SK-N-MC (cell line): ENCODE measurements at places on chromosomes 13 and 19.

DNA sequence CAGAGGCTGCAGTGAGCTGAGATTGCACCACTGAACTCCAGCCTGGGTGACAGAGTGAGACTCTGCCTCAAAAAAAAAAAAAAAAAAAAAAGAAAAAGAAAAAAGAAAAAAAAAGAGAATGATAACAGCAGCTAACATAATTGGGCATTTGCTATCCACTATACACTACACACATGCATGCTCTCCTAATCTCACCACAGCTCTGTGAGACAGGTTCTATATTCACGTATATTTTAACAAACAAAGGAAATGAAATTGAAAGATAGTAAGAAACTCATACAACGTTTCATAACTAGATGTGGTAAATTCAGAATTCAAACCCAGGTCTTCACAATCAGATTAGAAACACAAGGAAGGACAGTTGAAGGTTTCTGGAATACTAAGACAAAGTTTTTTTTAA, 265.7 kb downstream of the DIAPH3 start:
- DNase-seq = no peak

DNA sequence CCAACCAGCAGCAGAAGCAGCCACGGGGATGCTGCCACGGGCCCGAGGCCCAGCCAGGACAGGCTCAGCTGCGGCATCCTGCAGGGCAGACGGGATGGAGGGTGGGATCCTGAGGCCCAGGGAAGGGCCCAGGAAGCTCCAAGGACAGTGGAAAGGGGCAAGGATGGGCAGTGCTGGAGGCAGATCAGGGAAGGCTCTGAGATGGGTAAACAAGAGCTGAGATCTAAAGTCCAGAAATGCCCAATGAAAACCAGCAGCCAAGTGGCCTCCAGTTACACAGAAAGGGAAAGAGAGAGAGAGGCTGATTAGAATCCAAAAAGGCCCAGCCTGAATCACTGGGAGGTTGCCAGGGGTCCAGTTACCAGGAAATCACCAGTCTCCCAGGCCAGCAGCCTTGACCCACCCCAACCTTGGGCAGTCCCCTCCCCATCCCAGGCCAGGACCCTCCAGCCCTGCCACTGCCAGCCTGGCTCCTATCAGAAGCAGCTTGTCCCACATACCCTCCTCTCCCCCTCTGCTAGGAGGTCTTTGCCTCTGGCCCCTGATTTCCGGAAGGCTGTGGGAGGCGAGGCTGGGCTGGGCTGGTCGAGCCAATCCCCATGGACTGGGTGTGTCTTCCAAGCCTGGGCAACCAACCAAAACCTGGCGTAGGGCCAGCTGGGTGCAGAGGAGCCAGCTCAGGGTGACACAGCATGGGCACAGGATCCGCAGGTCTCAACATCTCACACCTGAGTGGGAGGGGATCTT, at the start of gene CYP4F11:
Gene CYP4F11, minus strand, starts transcription at position 198 of the 747 bp plus-strand sequence. Its CDS starts 121 bp downstream, at position 77.
- DNase-seq = no peak

DNA sequence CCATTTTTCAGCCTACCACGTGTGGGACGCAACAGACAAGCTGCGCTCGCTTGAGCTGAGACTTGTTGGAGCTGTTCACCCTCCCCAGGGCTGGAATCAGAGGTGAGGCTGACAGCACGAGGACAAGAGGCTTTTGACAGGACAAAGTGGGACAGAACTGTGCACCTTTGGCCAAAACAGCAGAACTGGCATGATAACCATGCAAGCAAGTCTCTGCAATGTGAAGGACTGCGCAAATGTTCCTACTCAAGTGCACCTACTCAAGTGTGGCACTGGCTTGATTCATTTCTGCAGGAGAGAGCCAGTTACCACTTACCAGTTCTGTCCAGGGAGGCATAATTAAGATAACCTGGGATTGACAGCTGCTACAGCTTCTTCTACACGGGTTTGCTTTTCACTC, 62.2 kb upstream of the TM9SF2 start:
- no peak for DNase-seq

DNA sequence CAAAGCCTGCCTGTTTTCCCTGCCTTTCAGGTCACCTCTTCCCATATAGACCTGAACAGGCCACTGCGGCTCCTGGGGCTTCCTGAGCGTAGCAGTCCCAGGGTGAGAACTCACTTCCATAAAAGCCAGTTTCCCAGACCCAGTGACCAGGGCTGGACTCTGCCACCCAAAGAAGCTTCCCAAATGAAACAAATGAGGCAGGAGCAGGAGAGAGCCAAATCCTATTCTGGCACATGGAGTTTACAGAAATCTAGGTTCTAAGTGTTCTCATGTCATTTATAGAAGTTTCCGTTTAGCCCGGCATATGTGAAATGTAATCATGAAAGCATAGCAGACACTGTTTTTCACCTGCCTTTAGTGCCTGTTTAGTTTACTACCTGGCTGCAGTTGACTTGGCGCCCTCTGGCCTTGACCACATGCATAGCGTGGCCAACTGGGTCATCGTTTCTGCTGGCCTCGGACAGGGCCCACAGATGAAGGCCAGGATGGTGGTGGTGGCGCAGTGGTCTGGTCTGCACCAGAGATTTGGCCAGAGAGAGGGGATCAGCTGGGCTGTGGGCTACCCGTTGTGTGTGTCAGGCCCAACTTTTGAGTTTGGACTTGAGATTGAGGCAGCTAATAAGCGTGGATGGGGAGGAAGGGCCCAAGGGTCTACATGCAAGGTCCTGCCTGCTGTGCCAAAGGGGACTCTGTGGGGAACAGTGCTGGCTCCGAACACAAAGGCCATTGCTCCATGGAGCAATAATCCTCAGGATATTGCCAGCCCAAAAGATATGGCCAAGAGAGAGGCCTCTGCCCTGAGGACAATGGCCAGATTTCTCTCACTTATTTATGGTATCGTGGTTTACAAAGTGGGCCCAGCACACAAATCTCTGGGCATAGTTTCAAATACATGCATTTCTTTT, 43.3 kb downstream of the NFIX start:
- no peak for DNase-seq

DNA sequence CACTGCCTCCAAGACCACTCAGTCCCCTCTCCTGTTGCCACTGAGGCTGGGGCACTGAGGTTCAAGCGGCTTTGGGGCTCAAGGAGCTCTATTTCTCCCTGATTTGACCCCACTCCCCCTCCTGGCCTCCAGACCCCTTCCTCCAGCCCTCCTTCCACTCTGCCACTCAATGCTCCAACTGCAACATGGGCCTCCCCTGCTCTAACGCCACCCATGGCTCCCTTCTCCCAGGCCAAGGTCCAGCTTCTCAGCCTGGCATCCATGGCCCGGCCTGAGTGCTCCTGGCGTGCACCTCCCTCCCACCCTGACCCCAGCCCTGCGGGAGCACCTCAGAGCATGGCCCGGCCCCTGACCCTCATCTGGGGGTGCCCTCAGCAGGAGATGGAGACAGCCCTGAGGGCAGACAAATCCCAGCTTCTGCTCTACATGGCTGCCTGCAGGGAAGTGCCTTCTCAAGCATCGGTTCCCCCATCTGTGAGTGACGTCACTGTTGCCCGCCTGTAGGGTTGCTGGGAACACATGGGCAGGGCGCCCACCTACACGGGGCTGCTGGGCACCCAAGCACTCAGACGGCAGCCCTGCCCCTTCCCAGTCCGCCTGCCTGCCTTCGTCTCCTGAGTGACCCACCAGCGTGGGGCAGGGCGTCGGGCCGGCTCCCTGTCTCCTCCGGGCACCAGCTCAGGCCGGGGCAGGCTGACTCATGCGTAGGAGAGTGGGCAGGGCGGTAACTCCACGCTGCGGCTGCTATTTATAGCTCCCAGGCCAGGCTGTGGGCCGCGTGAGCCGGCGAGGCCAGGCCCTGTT, 1.6 kb upstream of the DIRAS1 start:
- no peak for DNase-seq

- no peak for DNase-seq
Measured at GRCh38 chr19:9849791-9850190, 14.7 kb downstream of the PIN1 start.

- DNase-seq = no peak
Measured at GRCh38 chr13:18946738-18947137, 234.9 kb downstream of the TUBA3C start.

- DNase-seq = no peak
Measured at GRCh38 chr19:3071768-3072167, 9.5 kb upstream of the TLE5 start.

GRCh38 chr13:113083022-113083373, 22.6 kb upstream of the F7 start:
- DNase-seq = no peak

DNA sequence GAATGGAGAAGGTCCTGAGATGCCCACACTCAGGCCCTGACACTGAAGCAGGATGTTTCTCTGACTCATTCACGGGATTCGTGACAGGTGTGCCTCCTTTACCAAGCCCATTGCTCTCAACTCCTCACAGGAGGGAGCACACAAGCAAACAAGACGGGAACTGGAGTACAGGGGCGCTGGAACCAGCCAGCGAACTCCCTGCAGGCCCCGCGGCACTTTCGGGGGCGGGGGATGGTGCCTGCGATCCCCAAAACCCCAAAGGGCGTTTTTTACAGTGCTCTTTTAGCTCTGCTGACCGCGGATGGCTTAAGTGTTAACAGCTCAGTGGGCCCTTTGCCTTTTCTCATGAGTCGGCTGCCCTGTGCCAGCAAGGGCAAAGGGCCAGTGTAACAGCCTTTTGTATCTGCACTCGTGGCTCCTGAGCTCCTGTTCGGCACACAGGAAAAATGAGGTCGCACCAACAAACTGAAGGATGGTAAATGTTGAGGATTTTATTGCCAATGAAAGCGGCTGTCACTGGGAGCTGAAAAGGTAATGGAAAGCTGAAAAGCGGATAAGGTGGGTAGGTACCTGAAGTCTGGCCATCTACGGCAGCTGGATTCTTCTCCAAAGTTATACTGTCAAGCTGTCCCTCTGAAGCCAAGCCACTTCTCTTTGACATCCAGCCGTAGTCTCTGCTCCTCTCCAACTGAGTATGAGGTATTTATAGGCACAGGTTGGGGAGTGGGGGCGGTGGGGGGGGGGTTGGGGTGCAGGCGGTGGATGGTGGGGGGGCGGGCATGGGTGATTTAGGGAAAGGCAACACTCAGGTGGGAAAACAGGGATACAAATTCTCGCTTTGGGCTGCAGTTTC, 65.0 kb upstream of the TRPC4 start:
- DNase-seq = no peak

GRCh38 chr19:13169769-13170168, 19.6 kb downstream of the IER2 start:
- no peak for DNase-seq

- DNase-seq = no peak
Measured at GRCh38 chr13:71018544-71018943, 848.5 kb downstream of the DACH1 start.

DNA sequence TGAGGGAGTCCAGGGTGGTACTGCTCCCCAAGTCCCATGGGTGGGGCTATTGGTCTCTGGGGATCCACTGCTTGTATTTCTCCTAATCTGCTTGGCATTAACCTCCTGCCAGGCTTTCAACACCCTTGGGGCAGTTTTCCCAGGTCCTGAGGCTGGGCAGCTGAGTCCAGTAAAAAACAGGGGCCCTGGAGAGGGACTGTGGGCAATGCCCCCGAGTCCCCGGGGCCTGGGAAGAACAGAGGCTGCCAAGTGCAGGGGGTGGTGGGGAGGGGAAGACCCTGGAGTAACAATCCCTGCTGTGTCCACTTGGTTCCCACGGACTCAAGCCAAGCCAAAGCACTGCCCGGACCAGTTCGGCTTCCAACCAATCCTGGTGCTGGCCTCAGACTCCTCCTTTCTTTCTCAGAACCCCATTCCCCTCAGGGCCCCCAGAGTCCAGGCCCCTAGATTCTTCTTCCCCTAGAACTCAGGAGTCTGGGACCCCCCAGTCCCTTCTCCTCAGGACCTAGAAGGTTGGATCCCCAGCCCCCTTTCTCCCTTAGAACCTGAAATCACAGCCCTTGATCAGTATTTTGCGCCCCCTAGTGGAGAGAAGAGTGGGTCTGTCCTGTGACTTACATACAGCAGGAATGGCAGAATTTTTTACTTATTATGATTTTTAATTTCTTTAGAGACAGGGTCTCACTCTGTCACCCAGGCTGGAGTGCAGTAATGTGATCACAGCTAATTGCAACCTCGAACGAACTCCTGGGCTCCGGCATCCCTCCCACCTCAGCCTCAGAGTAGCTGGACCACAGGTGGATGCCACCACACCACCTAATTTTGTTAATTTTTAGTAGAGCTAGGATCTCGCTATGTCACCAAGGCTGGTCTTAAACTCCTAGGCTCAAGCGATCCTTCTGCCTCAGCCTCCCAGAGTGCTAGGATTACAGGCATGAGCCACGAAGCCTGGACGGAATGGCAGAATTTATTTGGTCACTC, 3.7 kb upstream of the CLPTM1 start:
- DNase-seq = peak; percentile 68

- no peak for DNase-seq
Measured at GRCh38 chr19:7410946-7411345, 62.2 kb downstream of the ARHGEF18 start.

DNA sequence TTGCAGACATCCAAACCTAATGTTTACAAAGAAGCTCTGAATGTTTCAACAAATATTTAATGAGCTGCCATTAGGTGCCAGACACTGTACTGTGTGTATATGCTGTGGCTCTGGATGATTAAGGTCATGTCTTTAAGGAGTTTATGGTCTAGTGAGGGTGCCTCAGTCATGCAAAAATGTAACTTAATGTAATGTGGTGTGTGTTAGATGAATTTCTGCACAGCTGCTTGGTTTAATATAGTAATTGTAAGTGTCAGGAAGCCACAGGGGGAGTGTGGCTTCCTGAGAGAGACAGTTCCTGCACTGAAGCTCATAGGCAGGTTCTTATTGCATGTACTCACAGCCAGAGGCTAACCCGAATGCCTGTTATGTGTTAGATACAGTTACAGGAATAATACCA, 43.3 kb downstream of the SPATA13 start:
- peak; percentile 82 for DNase-seq

- DNase-seq = no peak
Measured at GRCh38 chr13:97125810-97126738, 96.1 kb upstream of the MBNL2 start.

- no peak for DNase-seq
Measured at GRCh38 chr19:52248241-52248640, 21.1 kb upstream of the ZNF766 start.

GRCh38 chr13:101512650-101513049, 60.2 kb downstream of the ITGBL1 start:
- DNase-seq = no peak

- DNase-seq = no peak
Measured at GRCh38 chr13:109782823-109783431, 3.5 kb downstream of the IRS2 start.

- DNase-seq = no peak
Measured at GRCh38 chr13:110646442-110647364, 31.4 kb downstream of the NAXD start.

DNA sequence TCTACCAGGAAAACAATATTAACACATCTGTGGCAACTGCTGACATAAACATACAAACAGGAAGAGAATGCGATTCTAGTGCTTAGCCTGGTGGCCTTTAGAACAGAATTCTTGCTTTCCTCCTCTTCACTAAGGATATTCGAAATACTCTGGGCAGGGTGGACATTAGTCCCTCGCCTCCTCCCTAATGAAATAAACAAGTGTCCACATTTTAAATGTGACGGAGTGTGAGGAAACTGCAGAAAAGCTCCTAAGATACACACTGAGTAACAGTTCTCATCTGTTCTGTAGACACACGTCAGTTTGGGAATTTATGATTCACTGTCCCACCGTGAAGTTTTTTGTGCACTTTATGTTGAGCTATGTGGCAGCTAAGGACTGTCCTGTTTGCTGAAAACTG, 639 bp downstream of the STARD13 start:
- DNase-seq = no peak
